ENCODE measurements at places on chromosomes 3 and 15. TPM values are rescaled to one million over a fixed set of nuclear protein-coding genes. Genes with fewer than 3 reads are reported as not detected.

NKIRAS1 gene
- total RNA-seq, result 5.6 TPM

CCDC33 gene
- total RNA-seq, result not detected

PLCH1 gene
- not detected for total RNA-seq

GP5 gene
- total RNA-seq, result 0.13 TPM

FHIT gene
- 0.27 TPM for total RNA-seq

All from mammary microvascular endothelial cell (primary cell).